HuH-7 (cell line): ENCODE measurements at places on chromosomes 5 and 9.
A peak's percentile ranks its signal among the peaks of the same experiment; 100 is the strongest.

DNA sequence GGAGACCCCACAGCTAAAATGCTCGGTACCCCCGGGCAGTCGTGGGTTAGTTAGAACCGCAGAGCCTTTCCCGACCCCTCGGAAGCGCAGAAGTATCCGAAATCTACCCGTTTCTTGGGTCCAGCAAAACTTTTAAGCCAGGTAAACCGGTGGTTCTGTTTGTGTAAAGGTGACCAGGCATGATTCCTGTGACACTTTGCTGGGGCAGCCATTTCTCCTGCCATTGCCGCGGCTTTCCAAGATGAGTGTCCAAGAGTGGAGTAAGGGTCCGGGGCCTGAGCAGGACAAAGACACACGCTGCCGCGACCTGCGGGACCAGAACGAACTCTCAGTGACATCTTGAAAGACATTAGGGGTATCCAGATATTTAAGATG lies 655 bp downstream of the MARVELD2 start:
- peak; percentile 37 for DNase-seq

- DNase-seq, result peak; percentile 31
These were observed 1.6 kb downstream of the LMX1B start for GRCh38 chr9:126615245-126615790.

- no peak for DNase-seq
These were observed 94.8 kb downstream of the NR3C1 start for GRCh38 chr5:143308731-143309130.

- DNase-seq, result no peak
These were observed 70.2 kb downstream of the ANKRD33B start for GRCh38 chr5:10634050-10634449.

- no peak for DNase-seq
These were observed 73.1 kb downstream of the RAPGEF1 start for GRCh38 chr9:131666774-131667173.

- DNase-seq, result no peak
These were observed 39.3 kb downstream of the RNF145 start for GRCh38 chr5:159170021-159170420.

DNA sequence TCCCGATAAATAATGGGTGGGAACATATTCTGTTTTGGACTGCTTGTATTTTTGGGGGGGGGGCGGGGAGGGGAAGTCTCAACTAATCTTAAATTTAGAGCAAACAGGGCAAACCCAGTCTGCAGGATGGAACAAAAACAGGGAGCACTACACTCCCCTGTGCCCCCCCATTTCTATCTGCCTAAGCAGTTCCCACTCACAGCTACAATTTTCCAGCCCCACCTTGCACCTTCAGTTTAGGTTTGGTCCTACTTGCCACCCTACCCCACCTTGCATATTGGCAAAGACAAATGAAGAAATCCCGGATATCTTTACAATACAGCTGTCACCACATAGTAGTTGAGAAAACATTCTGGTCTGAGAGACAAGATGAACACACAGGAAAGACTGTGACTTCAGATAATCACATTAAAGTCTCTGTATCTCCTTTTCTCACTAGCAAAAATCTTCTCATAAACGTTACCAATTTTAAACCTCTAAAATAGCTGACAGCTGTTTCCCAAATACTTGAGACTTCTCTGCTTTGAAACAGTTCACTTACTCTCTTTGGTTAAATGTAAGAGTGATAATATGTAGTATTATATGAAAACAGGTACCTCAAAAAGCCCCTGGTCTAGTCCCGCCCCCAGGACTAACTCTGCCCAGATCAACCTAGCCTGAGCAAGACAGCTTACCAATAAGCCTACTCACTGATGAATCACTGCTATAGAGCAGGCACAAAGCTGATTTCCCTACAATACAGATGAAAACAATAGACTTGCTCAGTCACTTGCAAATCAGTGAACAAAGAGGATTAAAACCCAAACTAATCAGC lies 5.2 kb upstream of the RAPGEF6 start:
- no peak for DNase-seq
